Stimulated activated CD4-positive, alpha-beta T cell treated with anti-CD3 and anti-CD28 coated beads, Interleukin-1b, Interleukin-23, amount 100 ng/mL, for 48 hours (primary cell): ENCODE measurements at places on chromosomes 5 and 9.

DNA sequence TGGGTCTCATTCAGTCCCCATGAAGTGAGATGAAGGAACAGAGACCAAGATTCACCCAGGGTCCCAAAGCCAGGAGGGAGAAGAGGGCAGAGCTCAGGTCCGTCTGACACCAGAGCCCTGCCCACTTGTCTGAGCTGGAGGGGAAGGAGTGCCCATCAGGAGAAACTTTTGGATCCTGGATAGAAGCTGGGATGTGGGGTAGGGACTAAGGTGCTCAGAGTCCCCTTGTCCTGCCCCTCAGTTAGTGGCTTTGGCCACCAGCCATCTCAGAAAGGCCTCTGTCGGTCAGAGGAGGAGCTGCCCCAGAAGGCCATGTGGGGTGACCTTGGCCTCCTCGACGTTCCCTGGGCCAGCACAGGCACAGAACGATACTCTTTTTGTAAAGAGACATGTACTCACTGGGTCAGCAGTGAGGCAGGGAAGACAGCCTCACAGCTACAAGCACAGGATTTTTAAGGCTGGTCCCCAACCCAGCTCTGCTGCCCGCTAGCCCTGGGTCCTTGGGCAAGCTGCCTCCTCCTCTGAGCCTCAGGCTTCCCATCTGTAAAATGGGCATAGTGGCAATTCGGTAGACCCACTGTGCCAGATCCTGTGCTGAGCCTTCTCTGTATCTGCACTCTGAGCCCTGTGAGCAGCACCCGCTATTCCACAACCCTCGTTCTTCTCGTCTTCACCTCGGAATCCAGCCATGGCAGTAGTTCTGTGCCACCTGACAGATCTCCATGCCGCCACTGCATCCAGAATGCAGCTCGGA, 49.4 kb downstream of the C9orf50 start:
- DNase-seq = no peak

DNA sequence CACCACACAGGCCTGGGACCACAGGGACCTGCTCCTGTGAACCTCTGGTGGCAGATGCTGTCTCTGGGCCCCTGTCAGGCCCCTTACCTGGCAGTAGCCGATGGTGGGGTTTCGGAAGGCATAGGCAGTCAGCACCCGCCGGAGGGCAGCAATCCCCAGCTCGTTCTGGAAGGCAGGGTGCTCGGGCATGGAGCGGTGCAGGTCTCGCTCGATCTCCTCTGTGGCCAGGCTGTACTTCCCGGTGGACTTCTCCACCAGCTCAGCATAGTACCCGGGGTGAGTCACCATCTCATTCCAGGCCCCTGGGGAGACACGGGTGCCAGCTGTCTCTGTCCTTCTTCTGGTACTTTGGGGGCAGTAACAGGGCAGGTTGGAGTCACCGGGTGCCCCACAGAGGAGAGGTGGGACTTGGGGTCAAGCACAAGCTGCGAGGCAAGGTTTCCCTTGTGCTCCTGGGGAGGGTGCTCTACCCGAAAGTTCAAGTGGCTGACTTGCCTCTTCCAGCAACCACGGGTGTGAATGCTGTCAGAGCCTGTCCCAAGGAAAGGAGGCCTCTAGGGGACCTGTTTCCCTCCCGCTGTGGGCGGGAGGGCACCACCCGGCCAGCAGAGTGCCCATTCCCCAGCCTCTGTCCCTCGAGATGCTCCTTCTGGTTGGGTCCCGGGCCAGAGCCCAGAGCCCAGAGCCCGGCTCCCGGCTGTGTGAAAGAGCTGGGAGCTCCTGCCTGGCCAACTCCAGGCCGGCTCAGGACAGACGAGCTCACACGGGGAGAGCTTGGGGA, 19.8 kb upstream of the MRNIP start:
- DNase-seq = no peak

GRCh38 chr9:131874447-131874846, 134.6 kb upstream of the RAPGEF1 start:
- no peak for DNase-seq

- DNase-seq = no peak
Measured at GRCh38 chr9:117434566-117434965, 19.7 kb upstream of the ASTN2 start.

- DNase-seq = no peak
Measured at GRCh38 chr5:6585168-6585567, 47.7 kb downstream of the NSUN2 start.

DNA sequence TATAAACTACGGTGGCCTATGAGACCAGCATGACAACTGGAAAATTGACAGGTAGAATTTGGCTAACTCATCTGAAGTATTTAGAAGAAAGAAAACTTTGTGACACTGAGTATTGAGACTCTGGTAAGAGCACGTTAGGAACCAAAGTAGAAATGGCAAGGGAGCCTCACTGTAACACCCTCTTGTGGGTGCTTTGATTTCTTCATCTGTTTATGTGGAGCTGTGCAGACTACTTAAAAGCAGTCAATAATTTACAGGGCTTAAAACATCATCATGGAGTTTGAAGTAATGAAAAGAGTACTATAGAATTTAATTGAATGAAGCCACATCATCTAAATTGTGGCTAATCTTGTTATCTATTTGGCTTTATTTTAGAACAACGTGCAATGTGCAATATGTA, 414.2 kb downstream of the CCDC171 start:
- no peak for DNase-seq

DNA sequence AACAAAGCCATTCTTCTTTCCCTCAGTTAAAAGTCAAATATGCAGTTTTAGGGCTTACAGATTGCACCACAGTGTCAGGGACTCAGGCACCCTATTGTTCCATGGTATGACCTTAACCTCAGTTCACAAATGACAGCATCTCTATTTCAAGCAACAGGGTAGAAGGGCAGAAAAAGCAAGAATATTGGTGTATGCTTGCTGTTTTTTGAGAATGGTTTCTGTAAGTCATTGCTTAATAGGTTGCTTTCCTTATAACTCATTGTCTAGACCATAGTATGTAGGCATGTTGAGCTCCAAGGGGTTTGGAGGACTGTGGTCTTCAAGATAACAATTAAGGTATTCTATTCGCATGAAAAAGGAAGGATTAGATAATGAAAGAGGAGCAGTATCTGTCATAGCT, 183.5 kb upstream of the EDIL3 start:
- no peak for DNase-seq

GRCh38 chr5:58582019-58582802, 664 bp upstream of the RAB3C start:
- no peak for DNase-seq

- no peak for DNase-seq
Measured at GRCh38 chr9:130142641-130143040, 29.6 kb upstream of the NCS1 start.

DNA sequence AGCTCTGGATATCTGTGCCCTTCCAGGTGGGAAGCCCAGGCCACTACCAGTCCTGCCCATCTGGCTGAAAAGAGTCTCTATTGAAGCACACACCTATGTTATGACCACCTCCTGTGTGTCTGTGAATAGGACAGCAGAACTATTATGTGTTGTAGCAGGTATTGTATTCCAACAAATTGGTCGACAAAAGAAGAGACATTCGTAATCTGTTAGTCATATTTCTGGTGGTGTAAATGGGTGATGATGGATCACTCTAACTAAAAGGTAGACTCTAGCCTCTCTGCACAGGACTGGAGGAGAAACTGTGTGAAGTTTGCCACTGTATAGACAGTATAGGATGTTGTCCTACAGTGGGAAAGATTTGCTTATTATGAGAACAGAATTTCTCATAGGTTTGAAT, 416.1 kb downstream of the TMEM38B start:
- DNase-seq = no peak

- DNase-seq = peak; percentile 43
Measured at GRCh38 chr5:158074992-158075769, 216.2 kb upstream of the CLINT1 start.

GRCh38 chr9:91282292-91282691, 79.4 kb downstream of the AUH start:
- no peak for DNase-seq

- DNase-seq = no peak
Measured at GRCh38 chr5:3511934-3512333, 83.7 kb upstream of the IRX1 start.

- DNase-seq = no peak
Measured at GRCh38 chr5:113235884-113236283, 198.9 kb downstream of the TSSK1B start.

DNA sequence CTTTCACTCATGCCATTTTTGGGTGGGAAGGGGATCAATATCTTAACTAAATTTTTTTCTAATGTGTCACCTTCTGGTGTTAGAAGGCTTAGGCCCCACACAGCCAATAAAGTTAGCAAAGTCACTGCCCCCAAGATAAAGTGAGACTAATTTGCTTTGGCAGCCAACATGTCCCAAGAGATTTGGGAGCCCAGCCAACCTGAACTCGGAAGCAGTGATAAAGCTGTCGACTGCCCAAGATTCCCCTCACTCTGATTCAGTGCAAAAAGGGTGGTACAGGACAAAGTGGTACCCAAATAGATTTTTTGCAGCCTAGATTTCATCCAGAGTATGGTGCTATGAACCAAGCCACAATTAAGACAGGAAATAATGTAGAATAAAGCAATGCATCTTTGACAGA, 572.5 kb upstream of the ARRDC3 start:
- DNase-seq = no peak

DNA sequence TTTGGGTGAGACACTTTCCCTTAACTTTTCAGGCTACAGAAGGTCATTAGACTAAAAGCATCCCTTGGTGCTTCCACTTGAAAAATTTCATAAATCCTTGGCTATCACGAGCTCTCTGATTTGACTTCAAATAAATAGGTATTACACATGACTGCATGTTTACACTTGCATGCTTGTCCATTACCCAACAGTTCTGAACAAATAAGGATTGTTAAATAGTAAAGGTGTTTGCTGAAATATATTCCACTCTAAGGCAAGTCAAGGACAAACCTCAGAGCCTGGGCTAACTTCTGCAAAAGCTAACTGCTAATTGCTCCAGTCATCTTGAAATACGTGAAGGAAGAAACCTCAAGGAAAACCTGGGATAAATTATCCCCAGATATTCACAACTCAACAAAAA, 14.5 kb downstream of the FBXW2 start:
- no peak for DNase-seq

GRCh38 chr9:106869028-106869427, 6.1 kb downstream of the ZNF462 start:
- no peak for DNase-seq

GRCh38 chr5:135218790-135219568, 180.1 kb downstream of the MACROH2A1 start:
- DNase-seq = no peak

GRCh38 chr5:124644138-124644537, 102.3 kb downstream of the ZNF608 start:
- no peak for DNase-seq
